Esophagus muscularis mucosa (tissue), 4 donors: ENCODE measurements at places on chromosomes 2 and 18. TPM values are rescaled to one million over a fixed set of nuclear protein-coding genes. Genes with fewer than 3 reads are reported as not detected.

- no peak for DNase-seq
Measured at GRCh38 chr2:108630567-108631405, 88.5 kb upstream of the RANBP2 start.

Gene FSIP2
- total RNA-seq: 0.78 TPM

Gene SFTPB
- total RNA-seq: 26.6 TPM

- no peak for DNase-seq
Measured at GRCh38 chr2:174177316-174177890, 70.9 kb downstream of the OLA1 start.

DNA sequence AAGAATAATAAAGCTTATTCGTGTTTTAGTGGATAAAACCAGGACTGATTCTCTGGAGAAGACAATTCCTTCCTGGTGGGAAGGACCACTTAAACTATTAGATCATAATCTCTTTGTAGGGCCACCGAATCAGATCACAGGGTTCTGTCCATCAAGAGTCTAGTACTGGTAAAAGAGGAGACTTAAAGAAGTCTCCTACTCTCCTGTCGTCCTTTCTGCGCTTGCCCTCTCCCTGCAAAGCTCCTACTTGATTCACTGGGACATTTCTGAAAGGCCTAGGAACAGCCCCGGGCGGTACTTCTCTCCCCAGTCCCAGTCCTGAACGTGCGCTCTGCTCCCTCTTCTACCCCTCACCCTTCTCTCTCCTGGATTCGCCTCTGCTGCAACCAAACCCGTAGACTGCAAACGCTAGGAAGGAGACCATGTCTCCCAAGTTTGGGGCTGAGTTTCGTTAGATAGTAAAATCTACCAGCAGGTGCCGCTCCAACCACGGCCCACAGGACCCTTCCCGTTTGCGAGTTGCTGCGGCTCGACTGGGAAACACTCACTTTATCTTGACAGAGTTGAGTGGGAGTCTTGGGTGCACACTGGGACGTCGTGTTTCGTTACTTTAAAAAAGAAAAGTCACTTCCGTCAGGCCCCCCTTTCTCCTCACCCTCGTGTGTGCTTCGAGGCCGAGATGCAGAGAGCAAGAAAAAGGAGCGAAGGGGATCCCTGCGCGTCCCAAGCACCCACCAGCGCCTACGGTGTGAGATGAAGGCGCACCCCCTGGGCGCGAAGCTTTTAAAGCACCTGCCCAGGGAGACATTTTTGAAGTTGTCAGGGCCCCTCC, 923 bp downstream of the FIGLA start:
- no peak for DNase-seq

- DNase-seq: no peak
Measured at GRCh38 chr18:56580026-56580425, 58.4 kb downstream of the TXNL1 start.

DNA sequence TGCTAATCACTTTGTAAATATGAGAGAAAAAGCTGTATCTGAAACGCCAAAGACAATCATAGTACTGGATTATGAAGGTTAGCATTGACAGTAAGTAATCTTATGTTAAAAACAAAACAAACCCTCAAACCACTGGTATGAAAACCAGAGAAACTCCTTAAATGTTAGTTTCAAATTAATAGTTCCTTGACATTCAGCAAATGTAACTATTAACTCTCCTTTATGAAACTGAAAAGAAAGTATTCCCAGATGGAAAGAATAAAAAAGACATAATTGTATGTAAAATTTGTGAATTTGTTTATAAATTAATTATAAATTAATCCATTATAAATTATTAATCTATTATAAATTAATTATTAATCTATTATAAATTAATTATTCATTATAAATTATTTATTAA, 12.3 kb downstream of the FASTKD1 start:
- no peak for DNase-seq

GRCh38 chr2:72710418-72711152, 115.2 kb downstream of the EXOC6B start:
- no peak for DNase-seq

DNA sequence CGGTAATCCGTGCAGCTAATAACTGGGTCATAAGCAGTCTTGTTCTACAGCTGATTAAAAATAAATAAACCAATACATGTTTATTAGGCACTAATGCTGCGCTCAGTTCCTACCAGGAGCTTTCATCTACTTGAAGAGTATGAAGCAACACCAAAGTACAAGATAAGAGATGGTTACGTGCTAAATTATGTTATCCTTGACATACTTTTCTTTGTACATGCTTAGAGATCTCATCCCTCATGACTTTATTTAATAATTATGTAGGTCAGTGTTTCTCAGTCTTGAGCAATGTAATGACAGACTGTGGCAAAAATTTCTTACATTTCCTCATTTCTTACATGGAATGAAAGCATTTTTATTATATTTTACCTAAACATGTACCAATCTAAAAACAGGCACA, 54.6 kb upstream of the COBLL1 start:
- no peak for DNase-seq

DNA sequence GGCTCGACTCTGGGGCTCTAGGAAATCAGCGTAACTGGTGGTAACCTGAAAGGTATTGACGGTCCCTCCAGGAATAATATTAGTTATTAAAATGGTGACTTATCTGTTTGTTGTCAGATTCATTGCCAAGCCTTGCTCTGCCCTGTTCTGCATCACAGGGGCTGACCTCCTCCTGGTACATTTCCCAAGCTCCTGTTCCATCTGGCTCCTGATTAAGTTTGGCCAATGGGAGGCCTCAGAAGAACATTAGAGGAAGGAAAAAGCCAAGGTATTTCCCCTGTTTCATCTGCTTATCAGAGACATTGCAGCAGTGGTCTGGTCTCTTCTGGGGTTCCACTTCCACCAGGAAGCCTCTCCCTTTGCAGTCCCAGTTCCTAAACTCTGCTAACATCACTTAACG, 527.0 kb downstream of the TNS1 start:
- DNase-seq: peak; percentile 62
